Myometrial cell (primary cell): ENCODE measurements at places on chromosomes 1 and 21. TPM values are rescaled to one million over a fixed set of nuclear protein-coding genes. Genes with fewer than 3 reads are reported as not detected.

The IKBKE gene
- 12.1 and 15.8 TPM in 2 replicates for total RNA-seq

The SLC37A1 gene
- 1.7 and 1.8 TPM in 2 replicates for total RNA-seq

The ACBD6 gene
- 49.8 and 58.5 TPM in 2 replicates for total RNA-seq

The OR2T29 gene
- total RNA-seq: not detected in 2 replicates

The OR2L3 gene
- not detected in 2 replicates for total RNA-seq

The CAMK1G gene
- 7.1 and 15.9 TPM in 2 replicates for total RNA-seq

The LRRC3 gene
- total RNA-seq: 0.18 and 0.29 TPM in 2 replicates

The KLHDC7A gene
- not detected in 2 replicates for total RNA-seq

The CASZ1 gene
- 0.18 TPM in 1 of 2 replicates, not detected in the other for total RNA-seq

The CHAF1B gene
- total RNA-seq: 7.8 and 10.7 TPM in 2 replicates

The HSD11B1 gene
- 155 and 182 TPM in 2 replicates for total RNA-seq

The LORICRIN gene
- total RNA-seq: not detected in 2 replicates

The FCMR gene
- 1.2 TPM in 1 of 2 replicates, not detected in the other for total RNA-seq

The FBLIM1 gene
- 80.5 and 94.0 TPM in 2 replicates for total RNA-seq

The NCMAP gene
- total RNA-seq: not detected in 2 replicates

The B3GALT5 gene
- under 0.01 TPM in 1 of 2 replicates, not detected in the other for total RNA-seq

The RHOU gene
- total RNA-seq: 1.4 and 2.3 TPM in 2 replicates

The CFAP126 gene
- not detected in 2 replicates for total RNA-seq

The BMP8A gene
- total RNA-seq: 1.2 TPM in 1 of 2 replicates, not detected in the other

The PARS2 gene
- 3.5 and 3.7 TPM in 2 replicates for total RNA-seq

The ZC3H11A gene
- total RNA-seq: 45.3 and 60.1 TPM in 2 replicates

The S100A8 gene
- not detected in 2 replicates for total RNA-seq

The ZBTB40 gene
- total RNA-seq: 6.6 and 8.2 TPM in 2 replicates

The CDKN2C gene
- total RNA-seq: 28.9 and 40.4 TPM in 2 replicates

The CRYBG2 gene
- not detected in 2 replicates for total RNA-seq

The UTP11 gene
- 37.2 and 48.9 TPM in 2 replicates for total RNA-seq

The RGS1 gene
- total RNA-seq: not detected in 2 replicates

The TCHHL1 gene
- not detected in 2 replicates for total RNA-seq

The ADAMTSL4 gene
- 13.8 and 14.9 TPM in 2 replicates for total RNA-seq

The ASTN1 gene
- total RNA-seq: not detected in 2 replicates

The GCSAML gene
- not detected in 2 replicates for total RNA-seq

The NOS1AP gene
- 0.18 and 0.29 TPM in 2 replicates for total RNA-seq

The CD5L gene
- not detected in 2 replicates for total RNA-seq

The SPATA21 gene
- total RNA-seq: not detected in 2 replicates

The NRAS gene
- total RNA-seq: 59.1 and 68.9 TPM in 2 replicates

The IQGAP3 gene
- total RNA-seq: 24.8 and 29.4 TPM in 2 replicates

The GSTM2 gene
- total RNA-seq: 19.3 and 22.0 TPM in 2 replicates

The MCOLN3 gene
- total RNA-seq: 0.18 TPM in 1 of 2 replicates, not detected in the other

The FCRL1 gene
- not detected in 2 replicates for total RNA-seq

The FAM131C gene
- total RNA-seq: not detected in 2 replicates
